ENCODE measurements at places on chromosomes 1 and 21.

DNA sequence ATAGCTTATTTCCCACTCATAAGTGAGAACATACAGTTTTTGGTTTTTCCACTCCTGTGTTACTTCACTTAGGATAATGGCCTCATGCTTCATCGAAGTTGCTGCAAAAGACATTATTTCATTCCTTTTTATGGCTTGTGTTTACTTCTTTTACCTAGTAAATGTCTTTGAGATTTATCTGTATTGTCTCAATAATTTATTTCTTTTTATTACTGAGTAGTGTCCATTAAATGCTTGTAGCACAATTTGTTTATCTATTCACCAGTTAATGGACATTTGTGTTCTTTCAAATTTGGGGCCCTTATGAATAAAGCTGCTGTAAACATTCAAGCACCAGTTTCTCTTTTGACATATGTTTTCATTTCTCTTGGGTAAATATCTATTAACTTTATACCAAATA, 86.0 kb downstream of the UCHL5 start:
- DNase-seq: no peak

DNA sequence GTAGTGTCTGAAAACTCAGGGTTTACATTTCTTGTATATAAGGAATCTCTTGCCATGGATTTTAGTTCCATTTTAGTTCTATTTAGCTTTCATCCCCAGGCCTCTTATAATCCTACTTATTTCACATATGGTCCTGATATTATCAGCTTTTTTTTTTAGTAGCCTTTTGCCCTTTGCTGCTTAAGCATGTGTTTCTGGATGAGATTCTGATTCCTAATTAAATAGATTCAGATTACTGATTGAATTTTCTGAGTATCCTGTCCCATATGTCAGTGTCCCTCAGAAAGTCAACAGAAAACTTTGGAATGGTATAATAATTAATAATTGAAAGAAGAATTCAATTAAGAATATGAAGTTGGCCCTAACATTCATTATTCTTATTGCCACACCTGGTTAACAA, 134.7 kb upstream of the HOOK1 start:
- no peak for DNase-seq

GRCh38 chr1:173330149-173330951, 123.2 kb upstream of the TNFSF4 start:
- no peak for DNase-seq

DNA sequence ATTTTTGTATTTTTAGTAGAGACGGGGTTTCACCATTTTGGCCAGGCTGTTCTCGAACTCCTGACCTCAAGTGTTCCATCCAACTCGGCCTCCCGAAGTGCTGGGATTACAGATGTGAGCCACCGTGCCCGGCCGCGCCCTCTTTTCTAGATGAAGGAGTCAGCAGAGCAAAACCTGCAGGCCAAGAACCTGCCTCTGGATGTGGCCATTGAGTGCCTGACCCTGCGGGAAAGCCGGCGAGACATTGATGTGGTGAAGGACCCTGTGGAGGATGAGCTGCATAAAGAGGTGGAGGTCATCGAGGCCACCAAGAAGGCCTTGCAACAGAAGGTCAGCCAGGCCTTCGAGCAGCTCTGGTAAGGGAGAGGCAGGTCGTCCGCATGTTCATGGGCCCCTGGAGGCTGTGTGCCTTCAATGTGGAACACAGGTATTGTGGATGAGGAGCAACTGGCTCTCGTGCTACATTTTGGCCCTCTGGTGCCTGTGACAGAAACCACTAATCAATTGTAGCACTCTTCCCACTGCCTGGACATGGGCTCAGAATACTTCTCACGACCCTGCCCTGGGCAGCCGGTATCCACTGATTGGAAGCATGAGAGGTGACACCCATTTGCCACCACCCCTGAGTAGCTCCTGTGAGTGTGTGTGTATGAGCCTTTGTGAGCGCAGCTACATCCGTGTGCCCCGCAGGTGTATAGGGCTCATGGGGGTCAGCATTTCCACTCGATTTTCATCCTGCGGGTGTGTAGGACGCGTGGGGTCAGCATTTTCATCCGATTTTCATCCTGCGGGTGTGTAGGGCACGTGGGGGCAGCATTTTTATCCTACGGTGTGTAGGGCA, 2.0 kb downstream of the TEKT2 start:
- no peak for DNase-seq

DNA sequence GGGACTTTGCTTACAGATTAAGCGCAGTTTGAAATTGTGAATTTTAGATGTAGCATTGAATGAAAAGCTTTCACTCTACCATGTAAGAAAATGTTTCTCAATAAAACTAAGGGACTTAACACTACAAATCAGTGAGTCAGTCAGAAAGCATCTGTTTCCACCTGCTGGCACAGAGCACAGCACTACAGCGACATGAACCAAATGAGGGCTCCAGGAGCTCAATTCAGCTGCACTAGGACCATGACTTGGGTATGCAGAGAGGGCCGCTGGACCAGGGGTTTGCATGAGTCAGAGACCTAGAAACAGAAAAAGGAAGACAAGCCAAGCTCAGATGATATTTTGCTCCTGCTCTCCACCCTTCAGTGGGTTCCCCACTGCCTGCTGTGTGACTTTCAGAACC, 5.2 kb downstream of the SUSD4 start:
- DNase-seq: no peak

GRCh38 chr21:42980312-42981213, 6.2 kb downstream of the PKNOX1 start:
- DNase-seq: no peak

GRCh38 chr21:46126309-46127238, 28.7 kb downstream of the COL6A2 start:
- DNase-seq: peak; percentile 64

DNA sequence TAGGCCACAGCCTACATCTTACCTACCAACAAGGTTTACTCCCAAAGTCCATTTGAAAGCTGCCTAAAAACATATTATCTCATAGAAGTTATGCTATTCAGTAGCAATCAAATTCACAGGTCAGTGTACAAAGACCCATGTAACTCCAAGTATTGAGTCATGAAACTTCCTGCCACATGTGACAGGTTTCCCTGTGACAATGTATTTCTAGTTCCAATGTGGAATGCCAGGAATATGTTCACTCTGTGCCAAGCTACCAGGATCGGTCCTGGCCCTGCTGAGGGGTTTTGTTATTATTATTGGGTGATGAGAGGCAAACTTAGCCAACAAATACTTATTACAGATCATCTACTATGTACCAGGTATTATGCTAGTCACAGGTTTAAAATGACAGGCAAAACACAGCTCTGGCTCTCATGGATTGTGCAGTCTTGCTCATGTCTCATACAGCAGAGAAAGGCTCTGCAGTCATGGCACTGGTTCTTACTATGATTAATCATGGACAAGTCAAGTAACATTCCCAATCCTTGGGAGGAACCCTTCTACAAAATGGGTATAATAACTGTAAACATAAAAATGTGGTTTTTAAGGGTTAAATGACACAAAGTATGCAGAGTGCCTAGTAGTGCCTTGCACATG, 22.5 kb downstream of the DPH5 start:
- no peak for DNase-seq

DNA sequence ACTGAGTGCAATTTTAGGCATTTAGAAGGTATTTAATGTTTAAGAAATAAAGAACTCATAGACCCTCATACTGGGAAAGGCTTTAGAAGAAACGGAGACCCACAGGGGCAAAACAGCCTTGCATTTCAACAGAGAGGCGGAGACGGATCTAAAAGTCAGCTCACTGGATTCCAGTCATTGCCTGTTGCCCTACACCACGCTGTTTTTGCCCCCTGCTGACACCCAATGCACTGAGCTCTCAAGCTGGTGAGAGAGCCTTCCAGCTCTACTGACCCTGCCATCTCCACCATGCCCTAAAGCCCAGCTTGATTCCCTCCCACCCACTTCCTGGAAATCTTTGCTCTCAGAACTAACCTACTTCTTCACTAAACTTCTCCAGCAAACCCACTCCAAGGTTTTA, 7.2 kb upstream of the TRAF3IP3 start:
- no peak for DNase-seq

GRCh38 chr1:30197639-30198450, 525.5 kb downstream of the MATN1 start:
- DNase-seq: no peak

DNA sequence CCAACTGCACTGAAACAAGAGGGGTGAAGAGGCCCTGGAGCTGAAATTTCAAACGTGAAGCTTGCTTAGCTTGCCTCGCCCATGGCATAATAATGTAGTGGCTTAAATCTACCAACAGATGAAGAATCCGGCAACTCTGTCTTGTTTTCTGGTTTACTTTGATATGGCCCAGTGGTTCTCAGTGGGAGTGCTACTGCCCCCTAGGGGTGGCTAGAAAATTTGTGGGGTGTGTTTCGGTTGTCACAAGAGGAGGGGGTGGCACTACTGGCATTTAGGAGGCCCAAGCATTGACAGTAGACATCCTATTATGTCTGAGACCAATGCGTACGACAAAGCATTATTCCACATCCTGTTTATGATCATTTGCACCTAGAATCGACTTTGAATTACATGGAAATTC, 51.9 kb upstream of the C8B start:
- DNase-seq: no peak

DNA sequence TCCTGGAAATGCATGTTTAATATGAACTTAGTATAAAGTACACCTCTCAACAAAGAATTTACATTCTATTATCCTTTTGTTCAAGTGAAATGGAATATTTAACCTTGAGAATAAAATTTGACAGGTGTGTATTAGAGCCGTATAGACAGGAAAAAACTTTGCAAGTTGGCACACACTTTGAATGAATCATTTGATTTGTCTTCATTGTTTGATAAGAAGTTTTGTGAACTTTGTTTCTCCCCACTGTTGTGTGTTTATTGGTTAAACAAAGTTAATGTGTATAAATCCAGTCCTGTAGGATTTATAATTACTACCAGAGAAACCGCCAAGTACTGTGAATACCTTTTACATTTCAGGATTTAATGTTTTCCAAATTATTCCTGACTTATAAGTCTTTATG, 2.0 kb downstream of the SYDE2 start:
- no peak for DNase-seq

- DNase-seq: no peak
Observed at GRCh38 chr1:66506393-66506687, 27.6 kb upstream of the SGIP1 start.

All from ascending aorta (tissue), 2 donors.